Left colon (tissue), 2 donors: ENCODE measurements at places on chromosomes 6 and 20. TPM values are rescaled to one million over a fixed set of nuclear protein-coding genes. Genes with fewer than 3 reads are reported as not detected.

DNA sequence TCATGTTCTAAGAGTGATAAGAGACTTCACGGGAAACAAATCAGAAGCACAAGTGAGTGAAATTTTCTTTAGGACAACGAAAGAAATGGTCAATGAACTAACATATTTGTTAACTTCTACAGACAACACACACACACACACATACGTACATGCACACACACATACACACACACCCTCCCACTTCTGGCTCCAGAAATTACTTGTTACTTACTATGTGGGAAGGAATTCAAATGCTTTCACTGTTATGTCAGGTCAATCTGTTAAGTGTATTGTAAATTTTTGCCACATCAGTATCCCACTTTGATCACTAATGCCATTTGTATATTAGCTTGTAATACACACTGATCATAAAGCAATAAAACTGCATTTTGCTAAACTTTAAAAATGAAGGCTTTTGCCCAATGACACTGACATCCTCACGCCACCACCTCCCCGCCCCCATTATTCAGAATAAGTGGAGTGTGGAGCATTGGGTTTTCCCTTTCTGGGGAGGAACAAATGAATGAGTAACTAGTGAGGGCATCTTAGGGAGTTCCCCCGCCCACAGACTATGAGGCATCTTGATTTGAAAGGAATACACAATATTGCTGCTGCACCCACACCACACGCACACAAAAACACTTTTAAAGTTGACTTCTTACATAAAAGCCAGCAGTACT, 76.2 kb downstream of the ATXN1 start:
- DNase-seq, result no peak

- DNase-seq, result no peak
Observed at GRCh38 chr6:77930952-77931351, 278.1 kb downstream of the MEI4 start.

DNA sequence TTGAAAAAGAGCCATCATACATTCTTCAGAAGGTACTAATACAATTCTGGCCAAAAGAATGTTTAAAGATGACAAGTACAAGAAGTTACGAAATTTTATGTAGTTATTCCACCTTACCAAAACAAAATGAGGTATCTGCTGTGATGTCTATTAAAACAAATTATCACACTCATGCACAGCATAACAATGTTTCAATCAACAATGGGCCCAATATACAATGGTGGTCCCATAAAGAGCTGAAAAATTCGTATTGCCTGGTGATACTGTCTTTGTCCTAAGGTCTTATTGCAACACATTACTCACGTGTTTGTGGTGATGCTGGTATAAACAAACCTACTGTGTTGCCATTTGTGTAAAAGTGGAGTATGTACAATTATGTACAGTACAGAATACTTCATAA, 3.6 kb upstream of the NUP153 start:
- no peak for DNase-seq

DNA sequence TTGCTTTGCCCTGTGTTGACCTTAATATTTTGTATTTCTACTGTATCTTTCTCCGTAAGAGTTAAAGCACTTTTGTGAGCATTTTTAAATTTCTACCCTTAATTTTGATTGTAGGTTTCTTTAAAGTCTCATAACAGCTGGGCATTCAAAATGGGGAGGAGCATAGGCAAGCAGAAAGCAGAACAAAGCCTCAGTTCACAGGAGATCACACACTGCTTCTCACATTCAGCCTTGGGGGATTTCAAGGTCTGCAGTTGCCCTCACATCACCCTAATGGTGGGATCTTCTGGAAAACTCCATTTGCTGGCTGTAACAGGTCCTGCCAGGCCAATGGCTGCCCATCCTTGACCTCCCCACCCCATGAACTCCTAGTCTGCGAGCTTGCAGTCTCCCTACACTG, 292.9 kb downstream of the PHACTR1 start:
- no peak for DNase-seq

ANKRD6 gene
- total RNA-seq, result 2.7 TPM

RRAGD gene
- 5.9 TPM for total RNA-seq

- DNase-seq, result no peak
Observed at GRCh38 chr20:10536531-10536930, 101.4 kb downstream of the SLX4IP start.

BMP2 gene
- total RNA-seq, result 60.4 TPM
